Activated T-helper 1 cell treated with anti-CD3 and anti-CD28 coated beads, Interleukin-2, amount 50 U/mL, for 16 hours (primary cell): ENCODE measurements at places on chromosomes 3 and 15.

GRCh38 chr3:10444511-10444910 is 60.9 kb downstream of the ATP2B2 start:
- DNase-seq = no peak

DNA sequence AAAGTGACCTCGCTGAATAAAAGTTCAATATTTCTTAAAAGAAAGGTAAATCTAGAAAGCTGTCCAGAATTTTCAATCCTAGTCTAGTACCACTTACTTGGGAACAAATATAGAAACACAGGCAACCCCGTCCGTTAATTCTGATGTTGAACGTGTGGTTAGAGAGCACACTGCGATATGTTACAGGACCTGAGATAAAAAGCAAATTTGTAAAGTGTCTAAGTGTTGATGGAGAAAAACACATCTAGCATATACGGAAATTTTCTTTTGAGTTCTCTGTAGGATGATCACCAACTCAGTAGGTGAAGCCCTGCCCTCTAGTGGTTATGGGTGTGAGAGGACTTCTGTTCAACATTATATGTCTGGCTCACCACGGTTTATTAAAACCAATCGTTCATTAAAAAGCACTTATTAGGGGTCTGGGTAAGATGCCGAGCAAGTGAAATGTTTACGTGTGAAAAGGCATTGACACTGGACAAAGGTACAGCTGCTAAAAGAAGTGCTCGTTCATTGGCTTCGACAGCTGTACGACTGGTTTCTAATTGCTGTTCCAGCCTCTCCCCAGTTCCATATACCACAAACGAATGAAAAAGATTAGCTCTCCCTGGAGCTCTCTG is 1.0 kb upstream of the ATP2C1 start:
- no peak for DNase-seq

DNA sequence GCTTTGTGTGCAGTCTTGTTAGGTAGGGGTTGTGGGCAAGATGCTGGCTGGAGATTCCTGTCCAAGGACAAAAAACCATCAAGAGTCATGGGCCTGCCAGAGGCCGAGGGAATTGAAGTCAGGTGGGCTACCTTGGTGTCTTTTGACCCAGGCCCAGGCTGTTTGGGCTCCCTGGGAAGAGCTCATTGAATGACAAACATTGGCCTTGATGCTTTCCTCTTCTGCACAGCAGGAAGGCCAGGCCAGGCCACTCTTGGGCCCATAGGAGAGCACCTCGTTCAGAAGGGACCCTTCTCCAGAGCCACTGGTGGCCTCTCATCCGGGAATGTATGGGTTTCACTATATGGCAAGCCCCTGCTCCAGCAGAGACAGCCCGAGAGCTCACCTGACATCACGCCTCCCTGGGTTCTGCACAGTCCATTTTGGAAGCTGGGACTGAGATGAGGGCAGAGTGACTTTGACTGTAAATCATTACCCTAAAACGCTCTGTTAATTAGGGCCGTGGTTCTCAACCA is 169.1 kb downstream of the NSMCE3 start:
- no peak for DNase-seq

GRCh38 chr15:78201281-78202190 is 32.8 kb downstream of the ACSBG1 start:
- DNase-seq = no peak

DNA sequence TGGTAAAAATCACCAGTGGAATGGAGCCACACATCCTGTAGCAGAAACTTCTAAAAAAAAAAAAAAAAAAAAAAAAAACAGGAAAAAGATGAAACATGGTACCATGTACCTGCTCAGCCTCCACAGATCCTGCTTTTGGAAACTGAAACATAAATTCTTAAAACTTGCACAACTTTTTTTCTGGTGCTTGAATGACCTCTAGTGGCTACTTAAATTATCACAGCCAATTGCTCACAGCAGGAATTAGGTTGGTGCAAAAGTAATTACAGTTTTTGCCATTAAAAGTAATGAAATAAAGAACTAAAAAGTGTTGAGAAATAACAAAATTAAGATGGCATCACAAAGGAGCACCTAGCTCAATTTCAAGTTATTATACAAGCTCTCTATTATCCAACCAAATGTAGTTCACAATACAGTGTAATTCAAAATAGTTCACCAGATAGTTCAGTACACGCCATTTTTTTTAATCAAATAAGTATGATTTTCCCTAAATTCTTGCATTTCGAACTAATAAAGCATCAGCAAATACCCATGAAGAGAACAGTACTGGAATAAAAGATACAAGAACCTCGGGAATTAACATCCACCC is 80.6 kb downstream of the ULK4 start:
- no peak for DNase-seq

- no peak for DNase-seq
Measured at GRCh38 chr3:54982807-54983206, 54.9 kb upstream of the LRTM1 start.

DNA sequence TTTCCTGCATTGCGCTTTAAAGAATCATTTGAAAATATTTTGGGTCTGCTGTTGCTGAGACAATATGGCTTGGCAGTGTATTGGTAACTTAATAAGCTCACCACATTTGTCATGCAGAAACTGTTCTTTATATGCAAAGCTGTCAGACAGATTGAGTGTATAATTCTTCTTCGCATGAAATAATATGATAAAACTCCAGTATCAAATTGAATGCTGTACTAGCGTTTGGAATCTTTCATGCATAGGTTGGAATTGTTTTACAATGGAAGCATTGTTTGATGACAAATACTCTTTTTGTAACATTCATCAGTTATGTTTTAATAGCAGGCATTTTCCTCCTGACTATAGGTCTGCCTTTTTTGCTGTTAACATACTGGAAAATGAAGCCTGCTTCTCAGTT is 53.8 kb downstream of the RBMS3 start:
- DNase-seq = no peak
